ENCODE measurements at places on chromosomes 12 and 14. TPM values are rescaled to one million over a fixed set of nuclear protein-coding genes. Genes with fewer than 3 reads are reported as not detected.

The GPRC5A gene
- total RNA-seq: 17.9 TPM

The NRXN3 gene
- 0.22 TPM for total RNA-seq

The TBX3 gene
- 24.7 TPM for total RNA-seq

The DDX55 gene
- total RNA-seq: 25.1 TPM

The ZNF26 gene
- 28.6 TPM for total RNA-seq

The METTL25 gene
- 13.0 TPM for total RNA-seq

The SLC41A2 gene
- total RNA-seq: 15.5 TPM

The ADAM21 gene
- total RNA-seq: 0.29 TPM

The SERPINA5 gene
- total RNA-seq: not detected

The IL22 gene
- not detected for total RNA-seq

The PTCSC3 gene
- total RNA-seq: not detected

The PRICKLE1 gene
- 2.3 TPM for total RNA-seq

The RNF10 gene
- total RNA-seq: 114 TPM

The TMEM63C gene
- under 0.01 TPM for total RNA-seq

The LBHD2 gene
- total RNA-seq: not detected

The VASH1 gene
- total RNA-seq: 2.0 TPM

The SIX1 gene
- 0.57 TPM for total RNA-seq

The PTGER2 gene
- total RNA-seq: 9.7 TPM

The PRH1 gene
- total RNA-seq: 24.1 TPM

The CCDC197 gene
- total RNA-seq: not detected

The SMIM41 gene
- total RNA-seq: 1.0 TPM

The SLC25A47 gene
- not detected for total RNA-seq

The FOXA1 gene
- total RNA-seq: not detected

The SRGAP1 gene
- 18.9 TPM for total RNA-seq

The GSG1 gene
- 0.44 TPM for total RNA-seq

The NANOG gene
- under 0.01 TPM for total RNA-seq

The RASSF9 gene
- 0.14 TPM for total RNA-seq

The KTN1 gene
- total RNA-seq: 143 TPM

The ADCY6 gene
- total RNA-seq: 34.1 TPM

The LRRC23 gene
- 14.0 TPM for total RNA-seq

The CCDC196 gene
- not detected for total RNA-seq

The DNAJC22 gene
- 2.1 TPM for total RNA-seq

The PDZRN4 gene
- not detected for total RNA-seq

The MYO1A gene
- not detected for total RNA-seq

The MYO1H gene
- total RNA-seq: not detected

The GYS2 gene
- not detected for total RNA-seq

The AKAP3 gene
- total RNA-seq: 3.5 TPM

The DAO gene
- not detected for total RNA-seq

The CCDC60 gene
- not detected for total RNA-seq

The PIANP gene
- not detected for total RNA-seq

The PPP1R1A gene
- total RNA-seq: not detected

The C14orf93 gene
- total RNA-seq: 6.6 TPM

The RAD9B gene
- 0.44 TPM for total RNA-seq

The PAPLN gene
- 1.6 TPM for total RNA-seq

The OR6C3 gene
- total RNA-seq: not detected

The IL31 gene
- not detected for total RNA-seq

The RFX4 gene
- total RNA-seq: not detected

The PROX2 gene
- total RNA-seq: not detected

The MGST1 gene
- 25.5 TPM for total RNA-seq

The BBOF1 gene
- total RNA-seq: 5.9 TPM

The CLEC4D gene
- not detected for total RNA-seq
